NCI-H446 treated with DMSO at 0.1 percent for 48 hours (cell line): ENCODE measurements at places on chromosomes 5 and 9.
A peak's percentile ranks its signal among the peaks of the same experiment; 100 is the strongest.

DNA sequence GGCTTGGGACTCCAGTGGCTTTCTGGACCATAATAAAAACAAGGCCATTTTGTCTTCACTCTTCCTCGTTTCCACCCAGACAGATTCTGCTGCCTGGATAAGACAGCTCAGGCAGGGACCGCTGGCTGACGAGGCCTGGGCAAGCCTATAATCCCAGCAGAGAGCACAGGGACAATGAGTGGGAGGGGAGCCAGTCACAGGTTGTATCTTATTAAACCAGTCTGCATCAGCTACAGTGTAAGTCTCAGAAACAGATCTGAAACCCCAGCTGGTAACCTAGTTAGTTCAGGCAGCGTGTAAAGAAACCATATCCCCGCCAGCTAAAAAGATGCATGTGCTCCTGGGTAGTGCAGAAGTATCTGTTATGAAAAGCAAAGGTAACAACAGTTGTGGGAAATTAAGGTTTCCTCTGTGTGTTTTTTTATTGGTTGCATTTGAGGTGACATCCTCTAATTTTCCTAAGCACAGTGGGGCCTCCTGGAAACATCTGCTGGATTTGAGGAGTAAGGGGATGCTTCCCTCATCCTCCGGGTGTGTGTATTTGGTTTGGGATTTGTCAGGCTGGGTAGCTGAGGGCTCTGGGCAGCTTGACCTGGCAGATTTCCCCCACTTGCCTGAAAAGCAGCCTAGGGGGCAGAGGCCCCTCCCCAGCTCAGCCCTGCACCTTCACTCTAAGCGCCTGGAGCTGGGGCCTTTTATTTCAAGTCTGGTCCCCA lies 15.2 kb upstream of the TAL2 start:
- DNase-seq: no peak

DNA sequence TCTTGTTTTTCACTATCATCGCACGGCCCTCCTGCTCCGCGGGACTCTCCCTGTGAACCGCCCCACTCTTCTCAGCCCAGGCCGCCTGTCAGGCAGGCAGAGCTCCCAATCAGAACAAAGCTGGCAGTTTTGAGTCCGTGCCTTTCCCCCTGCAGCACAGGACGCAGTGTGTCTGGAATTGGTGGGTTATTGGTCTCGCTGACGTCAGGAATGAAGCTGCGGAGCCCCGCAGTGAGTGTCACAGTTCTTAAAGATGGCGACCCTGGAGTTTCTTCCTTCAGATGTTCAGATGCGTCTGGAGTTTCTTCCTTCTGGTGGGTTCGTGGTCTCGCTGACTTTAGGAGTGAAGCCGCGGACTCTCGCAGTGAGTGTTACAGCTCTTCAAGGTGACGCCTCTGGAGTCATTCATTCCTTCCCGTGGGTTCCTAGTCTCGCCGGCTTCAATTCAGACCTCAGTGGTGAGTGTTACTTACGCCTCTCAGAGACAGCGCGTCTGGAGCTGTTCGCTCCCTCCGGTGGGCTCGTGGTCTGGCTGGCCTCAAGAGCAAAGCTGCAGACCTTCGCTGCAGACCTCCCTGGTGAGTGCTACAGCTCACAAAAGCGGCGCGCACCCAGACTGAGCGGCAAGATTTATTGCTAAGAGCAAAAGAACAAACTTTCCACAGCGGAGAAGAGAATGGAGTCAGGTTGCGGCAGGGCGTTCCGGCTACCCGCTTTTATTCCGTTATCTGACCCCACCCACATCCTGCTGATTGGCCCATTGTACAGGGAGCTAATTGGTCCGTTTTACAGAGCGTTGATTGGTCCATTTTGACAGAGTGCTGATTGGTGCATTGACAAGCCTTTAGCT lies 7.4 kb downstream of the ZDHHC11B start:
- no peak for DNase-seq

- no peak for DNase-seq
Measured at GRCh38 chr9:87285183-87285850, 212.3 kb upstream of the DAPK1 start.

- DNase-seq: no peak
Measured at GRCh38 chr9:137589441-137590122, 730 bp downstream of the ZMYND19 start.

DNA sequence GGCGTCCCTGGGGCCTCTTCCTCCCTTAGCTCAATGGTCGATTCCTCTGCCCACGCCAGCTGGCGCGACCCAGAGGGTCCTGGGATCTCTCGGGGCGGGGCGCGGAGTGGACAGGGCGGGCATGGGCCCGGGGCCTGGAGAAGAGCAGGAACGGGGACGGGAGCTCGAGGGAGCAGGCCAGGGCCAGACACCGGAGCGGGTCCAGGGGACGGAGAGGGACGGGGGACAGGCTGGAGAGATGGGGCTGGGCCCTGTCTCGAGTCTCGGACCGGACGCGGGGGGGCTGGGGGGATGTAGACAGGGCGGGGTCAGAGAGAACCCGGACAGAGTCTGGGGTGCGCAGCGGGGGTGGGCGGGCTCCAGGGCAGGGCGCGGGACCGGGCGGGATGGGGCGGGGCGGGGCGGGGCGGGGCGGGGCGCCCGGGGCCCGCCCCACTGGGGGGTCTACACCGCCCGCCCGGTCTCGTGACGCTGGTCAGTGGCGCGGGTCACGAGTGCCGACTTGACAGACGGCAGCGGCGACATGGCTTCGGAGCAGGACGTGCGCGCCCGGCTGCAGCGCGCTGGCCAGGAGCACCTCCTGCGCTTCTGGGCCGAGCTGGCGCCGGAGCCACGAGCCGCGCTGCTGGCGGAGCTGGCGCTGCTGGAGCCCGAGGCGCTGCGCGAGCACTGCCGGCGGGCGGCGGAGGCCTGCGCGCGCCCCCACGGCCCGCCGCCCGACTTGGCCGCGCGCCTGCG lies at the start of gene UAP1L1:
Gene UAP1L1 (plus strand): TSS at position 508 of the 738 bp plus-strand sequence. CDS start 16 bp downstream, at position 524.
- no peak for DNase-seq

GRCh38 chr5:139458580-139459407 lies 3.7 kb downstream of the ECSCR start:
- no peak for DNase-seq

- no peak for DNase-seq
Measured at GRCh38 chr9:112038017-112038408, 137.1 kb downstream of the SUSD1 start.

DNA sequence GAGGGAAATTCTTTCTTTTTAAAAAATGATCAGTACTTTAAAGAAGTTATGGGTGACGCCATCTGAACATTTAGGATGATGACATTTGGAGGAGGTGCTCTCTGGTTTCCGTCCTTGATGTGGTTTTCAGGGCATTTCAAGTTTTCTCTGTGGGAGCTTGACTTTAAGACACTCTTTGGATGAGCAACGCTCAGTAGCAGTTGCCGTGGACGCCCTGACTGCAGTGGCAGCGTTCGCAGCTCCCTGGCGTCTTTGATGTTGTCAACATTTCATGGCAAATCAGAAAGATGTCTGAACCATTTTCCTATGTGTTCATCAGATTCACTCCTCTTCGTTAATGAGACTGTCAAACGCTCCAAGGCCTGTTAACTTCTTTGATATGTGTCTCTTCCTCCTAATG lies 86.1 kb downstream of the ZNF354C start:
- DNase-seq: no peak

GRCh38 chr9:110465190-110465589 lies 114.4 kb downstream of the SVEP1 start:
- DNase-seq: no peak

DNA sequence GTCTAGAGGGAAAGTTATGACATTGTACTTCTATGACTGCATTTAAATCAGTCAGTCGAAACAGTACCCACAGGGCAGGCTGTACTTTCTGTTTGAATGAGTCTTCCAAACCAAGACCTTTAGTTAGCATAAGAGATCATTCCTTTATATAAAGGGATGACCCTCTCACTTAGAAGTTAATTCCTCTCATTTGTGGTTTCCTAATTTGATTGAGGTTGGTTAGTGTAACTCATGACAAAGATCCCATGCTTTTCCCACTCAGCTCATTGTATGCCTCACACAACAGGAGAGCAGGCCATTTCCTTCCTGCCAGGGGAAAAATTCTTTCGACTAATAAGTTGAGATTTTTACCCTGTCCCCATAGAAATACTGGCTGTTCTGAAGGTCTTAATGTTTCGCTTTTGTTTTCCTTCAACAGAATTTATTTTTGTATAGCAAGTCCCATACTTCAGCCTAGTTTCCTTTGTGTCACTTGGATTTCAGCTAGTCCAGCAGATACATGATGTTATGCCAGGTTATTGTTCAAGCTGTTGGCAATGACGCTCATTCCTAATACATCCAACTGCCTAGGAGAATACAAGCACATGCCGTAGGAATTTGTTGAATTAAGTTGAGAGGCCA lies 500.7 kb downstream of the SPATA31D1 start:
- no peak for DNase-seq

DNA sequence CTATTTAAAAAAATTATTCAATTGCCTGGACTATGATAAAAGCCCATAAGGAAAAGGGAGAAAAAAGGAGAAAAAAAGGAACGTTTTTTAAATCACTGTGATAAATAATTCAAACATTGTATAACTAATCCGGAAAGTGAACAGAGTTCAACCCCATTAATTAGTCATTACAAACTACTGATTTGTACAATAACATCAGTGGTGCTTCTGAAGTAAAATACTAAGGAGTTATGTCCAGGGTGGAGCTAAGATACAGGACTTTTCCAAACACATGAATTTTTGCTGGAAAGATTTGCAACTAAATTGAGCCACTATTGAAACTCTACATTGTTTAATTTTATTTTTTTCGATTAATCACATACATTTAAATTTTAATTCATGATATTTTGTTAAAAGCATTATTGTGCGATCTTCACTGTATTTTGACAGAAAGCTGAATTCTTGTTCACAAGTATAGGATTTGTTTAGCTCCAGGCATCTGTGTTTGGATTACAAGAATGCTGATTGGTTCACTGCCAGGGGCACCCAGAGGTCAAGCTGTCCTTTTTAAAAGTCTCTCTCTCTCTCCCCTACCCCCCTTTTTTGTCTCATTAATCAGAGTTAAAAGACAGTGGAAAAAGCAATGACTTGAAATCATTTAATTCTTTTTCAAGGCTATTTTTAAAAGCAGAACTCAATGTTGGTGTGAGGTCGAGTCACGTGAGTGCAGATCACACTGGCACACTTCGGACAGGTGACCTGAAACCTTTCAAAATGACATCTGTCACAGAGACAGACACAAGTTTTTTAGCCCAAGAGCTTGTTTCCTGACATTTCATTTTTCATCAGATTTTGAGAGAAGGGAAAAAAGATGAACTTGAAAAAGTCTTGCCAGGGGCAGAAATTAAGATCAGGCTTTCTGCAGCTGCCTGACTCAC lies 387.3 kb downstream of the NR2F1-AS1 start:
- DNase-seq: no peak

DNA sequence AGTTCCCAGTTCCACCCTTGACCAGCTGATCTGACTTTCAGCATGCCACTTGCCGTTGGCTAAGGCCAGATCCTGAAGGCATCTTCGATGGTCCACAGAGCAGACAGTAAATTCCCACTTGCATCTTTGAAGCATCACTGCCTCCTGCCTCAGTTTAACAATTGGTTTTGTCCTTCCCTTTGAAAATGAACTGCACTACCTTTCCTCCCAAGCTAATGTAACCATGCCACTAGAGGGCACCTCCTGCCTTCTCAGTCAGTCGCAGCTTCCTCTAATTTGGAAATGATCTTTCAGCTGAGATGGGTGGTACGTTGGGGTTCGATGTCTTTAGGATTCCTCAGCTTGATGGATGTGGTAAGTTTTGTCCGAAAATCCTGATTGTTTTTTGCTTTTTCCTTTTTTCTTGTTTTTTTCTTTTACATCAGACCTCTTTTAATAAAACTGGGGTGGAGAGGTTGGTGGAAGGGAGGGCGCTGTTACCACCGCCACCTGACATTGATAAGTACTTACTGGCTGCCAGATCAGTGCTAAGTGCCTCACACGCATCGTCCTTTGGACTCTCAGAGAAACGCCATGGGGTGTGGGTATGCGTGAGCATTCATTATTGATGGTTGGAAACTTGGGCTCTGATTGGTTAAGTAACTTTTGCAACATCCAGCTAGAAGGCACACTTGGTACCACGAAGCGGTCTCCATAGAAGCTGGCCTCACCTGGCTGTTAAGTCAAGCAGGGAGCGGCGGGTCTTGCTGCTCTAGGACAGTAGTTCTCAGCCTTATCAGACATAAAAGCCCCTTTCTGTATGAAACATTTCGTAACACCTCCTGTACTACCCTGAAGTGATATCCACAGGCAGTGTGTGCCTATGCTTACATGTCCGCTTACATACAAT lies 16.9 kb downstream of the PTTG1 start:
- peak; percentile 69 for DNase-seq

- DNase-seq: peak; percentile 52
Measured at GRCh38 chr5:41503310-41503709, 7.1 kb downstream of the PLCXD3 start.

DNA sequence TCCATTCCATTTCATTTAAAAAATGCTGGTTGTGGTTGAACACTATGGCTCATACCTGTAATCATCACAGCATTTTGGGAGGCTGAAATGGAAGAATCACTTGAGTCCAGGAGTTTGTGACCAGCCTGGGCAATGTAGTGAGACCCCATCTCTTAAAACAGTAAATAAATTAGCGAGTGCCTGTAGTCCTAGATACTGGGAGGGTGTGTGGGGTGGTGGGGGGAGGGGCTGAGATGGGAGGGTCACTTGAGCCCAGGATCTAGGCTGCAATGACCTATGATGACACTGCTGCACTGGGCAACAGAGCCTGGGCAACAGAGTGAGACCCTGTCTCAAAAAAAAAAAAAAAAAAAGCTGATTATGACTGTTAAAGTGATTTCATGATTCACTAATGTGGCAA lies 29.1 kb downstream of the DDX46 start:
- no peak for DNase-seq

DNA sequence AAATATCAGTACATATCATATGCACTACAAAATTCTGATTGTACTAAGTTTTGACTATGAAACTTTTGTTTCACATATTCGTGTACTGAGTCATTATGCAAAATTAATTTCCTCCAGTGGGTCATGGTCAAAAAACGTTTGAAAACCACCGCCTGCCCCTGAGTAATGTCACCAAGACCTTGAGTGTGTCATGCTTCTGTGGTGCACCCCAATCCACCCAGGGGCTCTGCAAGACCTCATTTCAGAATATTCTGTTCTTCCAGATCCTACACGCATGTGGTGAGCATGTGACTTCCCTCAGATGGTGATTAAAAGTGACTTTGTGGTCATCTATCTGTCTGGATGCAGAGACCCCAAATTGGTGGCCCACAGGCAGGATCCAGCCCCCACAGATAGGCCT lies 31.0 kb downstream of the ABLIM3 start:
- DNase-seq: no peak

GRCh38 chr9:4095484-4095883 lies 204.4 kb downstream of the GLIS3 start:
- DNase-seq: peak; percentile 37

GRCh38 chr5:128213340-128213739 lies 129.8 kb downstream of the SLC12A2 start:
- no peak for DNase-seq

- DNase-seq: no peak
Measured at GRCh38 chr9:125397736-125398135, 136.1 kb downstream of the GAPVD1 start.

GRCh38 chr9:7370381-7370780 lies 429.2 kb downstream of the DMAC1 start:
- no peak for DNase-seq
